WTC11 (cell line): ENCODE measurements at places on chromosomes 5 and 9.

GRCh38 chr9:122656378-122656777 lies 1.0 kb downstream of the OR1B1 start:
- DNase-seq = no peak

DNA sequence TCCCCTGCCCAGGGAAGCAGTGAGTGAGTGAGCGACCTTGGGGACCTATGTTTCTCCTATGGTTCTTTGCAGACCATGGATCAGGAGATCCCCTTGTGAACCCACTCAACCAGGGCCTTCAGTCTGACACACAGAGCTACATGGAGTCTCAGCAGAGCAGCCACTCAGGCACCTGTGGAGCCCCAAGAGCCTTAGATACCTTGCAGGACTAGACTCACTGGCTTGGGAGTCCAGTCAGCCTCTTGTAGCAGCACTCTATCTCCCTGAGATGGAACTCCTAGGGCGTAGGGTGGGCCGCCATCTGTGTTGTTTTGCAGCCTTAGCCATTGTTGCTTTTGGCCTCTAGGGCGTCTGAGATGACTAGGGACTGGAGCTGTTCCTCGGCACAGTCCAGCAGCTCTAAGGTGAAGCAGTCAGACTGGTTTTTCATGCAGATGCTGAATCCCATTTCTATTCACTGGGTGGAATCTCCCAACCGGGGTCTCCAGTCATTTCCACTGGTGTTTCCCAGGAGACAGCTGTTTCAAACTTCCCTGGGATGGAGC lies 284.6 kb upstream of the RPS23 start:
- no peak for DNase-seq

DNA sequence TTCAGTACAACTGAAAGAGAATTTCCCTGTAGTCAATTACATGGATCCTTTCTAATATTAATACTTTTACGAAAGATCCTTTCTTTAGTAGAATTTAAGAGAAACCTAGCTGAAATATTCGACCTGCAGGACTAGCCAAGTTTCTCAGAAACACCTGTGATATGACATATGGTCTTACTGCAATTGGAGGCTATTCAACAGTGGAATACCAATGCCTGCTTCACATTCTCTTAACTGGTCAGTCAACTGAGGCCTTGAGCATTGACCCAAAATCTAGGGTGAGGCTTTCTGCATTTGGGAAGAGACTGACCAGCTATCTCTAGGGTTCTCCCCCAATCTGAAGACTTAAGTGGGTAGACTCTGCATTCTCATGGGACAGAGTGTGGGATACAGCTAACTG lies 12.3 kb downstream of the UBE2QL1 start:
- no peak for DNase-seq

- DNase-seq = no peak
These were observed 66.2 kb downstream of the PLK2 start for GRCh38 chr5:58393716-58394115.

DNA sequence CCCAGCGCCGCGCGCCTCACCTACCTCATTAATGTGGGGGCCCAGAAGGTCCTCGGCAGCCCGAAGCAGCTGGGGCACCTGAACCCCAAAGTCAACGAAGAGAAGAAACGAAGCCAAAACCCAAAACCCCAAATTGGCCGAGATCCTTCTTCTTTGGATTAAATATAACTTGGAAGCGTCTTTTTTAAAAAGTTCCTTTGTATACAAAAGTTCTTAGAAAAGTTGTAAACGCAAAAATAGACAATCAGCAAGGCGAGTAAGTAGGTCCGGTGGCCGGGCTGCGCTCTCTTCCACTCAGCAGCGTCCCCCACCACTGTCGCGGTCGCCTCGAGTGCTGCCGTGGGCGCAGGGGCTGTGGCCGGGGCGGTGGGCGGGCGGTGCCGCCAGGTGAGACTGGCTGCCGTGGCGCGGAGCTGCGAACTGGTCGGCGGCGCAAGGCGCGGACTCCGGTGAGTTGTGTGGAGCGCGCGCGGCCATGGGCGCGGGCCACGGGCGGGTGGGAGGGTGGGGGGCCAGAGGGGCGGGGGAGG lies 360 bp downstream of the KLF4 start:
- DNase-seq = no peak

GRCh38 chr9:137166380-137167229 lies 3.2 kb downstream of the LRRC26 start:
- DNase-seq = no peak

DNA sequence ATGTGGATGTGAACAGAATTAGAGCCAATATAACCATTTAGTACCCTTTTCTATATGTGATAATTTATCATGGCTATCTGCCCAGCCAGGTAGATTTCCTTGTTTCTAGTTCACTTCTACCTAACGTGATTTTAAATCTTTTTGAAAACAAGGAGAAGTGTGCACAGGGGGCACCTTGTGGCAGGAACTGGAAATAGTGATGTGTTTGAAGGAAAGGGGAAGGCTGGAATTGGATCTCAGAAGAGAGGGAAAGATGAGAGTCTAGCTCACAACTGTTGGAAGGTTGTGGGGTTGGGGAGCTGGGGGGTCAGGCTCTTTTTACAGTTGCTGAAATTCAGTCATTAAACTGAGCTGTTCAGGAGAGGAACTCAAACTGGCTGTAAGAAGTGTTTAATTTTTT lies 219.5 kb downstream of the KCTD16 start:
- peak; percentile 16 for DNase-seq

DNA sequence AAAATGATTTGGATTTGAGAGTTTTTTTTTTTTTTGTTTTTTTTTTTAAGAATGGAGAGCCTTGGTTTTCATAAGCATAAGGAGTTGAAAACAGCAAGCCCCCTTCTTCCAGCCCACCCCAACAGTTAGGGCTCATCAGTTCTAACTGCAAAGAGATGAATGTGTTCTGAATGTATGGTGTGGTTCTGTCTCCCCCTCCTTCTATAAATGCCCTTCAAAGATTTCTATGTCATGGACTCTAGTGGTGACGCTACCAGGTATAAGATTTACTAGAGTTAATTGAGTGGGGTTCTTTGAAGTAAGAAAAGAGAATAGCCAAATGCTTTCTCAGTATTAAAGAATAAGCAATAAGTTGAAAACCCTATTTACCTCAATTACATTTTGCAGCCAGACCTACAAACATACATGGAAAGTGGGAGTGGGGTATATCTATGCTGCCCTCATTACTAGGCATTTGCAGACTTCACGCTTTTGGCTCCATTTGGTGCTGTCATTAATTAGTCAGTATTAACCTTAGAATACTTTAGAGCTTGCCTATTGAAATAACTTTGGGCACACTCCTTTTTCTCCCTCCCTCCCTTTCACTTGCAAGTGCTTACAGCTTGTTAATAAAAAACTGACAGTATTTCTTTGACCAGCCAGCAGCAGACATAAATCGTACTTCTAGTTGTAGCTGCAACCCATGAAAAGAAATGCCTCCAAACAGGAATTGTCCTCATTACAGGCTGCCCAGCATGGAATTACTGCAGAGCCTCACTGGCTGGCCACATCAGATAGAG lies 667.2 kb upstream of the ZNF608 start:
- DNase-seq = no peak

GRCh38 chr5:32170303-32171151 lies 3.6 kb downstream of the GOLPH3 start:
- DNase-seq = no peak

DNA sequence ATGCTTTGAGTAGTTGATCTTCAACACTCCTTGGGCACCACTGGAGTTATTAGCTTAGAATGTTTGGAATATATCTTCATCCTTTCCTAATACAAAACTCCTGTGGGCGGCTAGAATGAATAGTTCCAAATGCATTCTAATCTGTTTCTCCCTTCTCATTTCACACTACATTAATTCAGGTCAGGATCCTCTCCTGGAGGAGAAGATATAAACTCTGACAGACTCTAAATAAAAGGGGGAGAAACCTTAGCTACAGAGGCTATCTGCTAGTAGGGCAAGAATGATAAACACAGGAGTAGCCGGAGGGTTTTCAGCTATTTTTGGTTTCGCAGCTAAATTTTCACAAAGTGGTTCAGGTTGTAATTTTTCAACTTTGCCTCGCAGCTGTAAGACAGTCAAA lies 45.2 kb upstream of the FAM240B start:
- DNase-seq = no peak

DNA sequence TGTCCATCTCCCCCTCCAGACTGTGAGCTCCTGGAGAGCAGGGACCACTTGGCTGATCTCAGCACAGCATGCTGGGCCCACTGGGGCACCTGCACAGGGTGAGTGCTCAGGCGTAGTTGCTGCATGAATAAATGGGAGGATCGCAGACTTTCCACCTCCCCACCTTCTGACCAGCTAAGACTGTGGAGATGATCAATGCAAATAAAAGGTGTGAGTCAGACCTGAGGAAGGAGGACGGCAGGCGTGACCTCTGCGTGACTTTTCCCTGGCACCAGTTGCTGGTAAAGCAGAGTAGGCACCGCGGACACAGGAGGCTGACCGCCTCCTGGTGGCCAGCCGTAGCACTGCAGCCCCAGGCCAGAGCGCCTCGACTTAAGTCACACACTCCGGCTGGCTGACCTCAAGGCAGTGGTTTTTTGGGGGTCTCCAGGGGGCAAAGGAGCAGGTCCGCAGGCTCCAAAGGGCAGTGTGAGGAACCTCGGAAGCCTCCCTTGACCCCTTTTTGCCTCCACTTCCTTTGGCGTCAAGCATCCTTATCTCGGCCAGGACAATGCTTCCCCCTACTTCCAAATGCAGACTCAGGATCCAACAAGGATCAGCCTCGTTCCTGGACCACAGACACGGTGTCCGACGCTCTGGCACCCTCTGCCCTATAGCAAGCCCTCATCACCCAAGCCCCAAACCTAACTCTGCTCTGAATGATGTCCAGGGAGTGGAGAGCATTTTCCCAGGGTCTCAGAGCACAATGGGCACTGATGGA lies 12.7 kb upstream of the TDRD7 start:
- DNase-seq = peak; percentile 83

DNA sequence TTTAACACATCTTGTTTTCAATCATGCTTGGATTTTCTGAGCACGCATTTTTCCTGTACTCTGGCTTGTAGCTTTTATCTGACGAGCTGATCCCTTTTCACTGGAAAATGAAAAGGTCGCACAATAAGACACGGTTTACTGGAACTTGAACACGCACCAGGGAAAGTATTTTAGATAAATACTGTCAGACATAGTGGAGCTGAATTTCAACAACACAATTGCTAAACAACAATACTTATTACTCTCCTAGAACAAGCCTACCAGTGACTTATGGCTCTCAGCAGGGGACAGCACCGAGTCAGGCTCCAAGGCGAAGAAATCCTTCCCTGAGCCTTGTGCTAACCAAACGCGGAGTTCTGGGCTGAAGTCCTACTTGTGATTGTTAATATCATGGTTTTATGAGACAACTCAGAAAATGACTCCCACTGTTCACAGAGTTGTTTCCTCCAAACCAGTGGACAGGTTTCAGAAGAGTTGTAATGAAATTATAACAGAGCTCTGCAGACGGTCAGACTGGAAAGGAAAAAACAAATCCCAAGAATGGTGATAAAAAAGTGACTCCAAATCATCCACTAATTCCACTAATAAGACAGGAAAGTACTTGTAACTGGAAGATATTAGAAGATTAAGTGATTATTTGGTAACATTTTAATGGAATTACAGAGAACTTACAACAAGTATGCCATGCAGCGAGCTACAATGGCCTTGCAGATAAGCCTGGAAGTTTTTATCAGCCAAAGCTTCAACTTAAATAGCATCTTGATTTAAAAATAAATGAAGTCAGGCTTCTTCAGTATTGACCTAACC lies 359.6 kb downstream of the EBF1 start:
- peak; percentile 12 for DNase-seq

DNA sequence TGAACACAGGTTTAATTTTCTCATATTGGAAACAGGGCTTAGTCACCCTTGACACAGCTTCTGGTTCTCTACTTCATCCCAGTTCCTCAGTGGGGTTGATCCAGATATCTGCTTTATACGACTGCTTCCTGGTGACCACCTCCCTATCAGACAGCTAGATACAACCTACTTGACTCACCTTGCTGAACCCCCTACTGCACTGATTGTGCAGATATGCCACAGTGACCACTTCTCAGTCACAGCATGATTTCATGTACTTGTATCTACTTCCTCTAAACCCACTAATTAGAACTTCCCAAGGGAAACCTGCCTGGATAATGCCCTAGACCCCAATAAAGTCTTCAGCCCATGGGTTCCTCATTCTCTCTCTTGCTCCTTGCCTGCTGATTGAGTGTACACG lies 18.4 kb upstream of the RFK start:
- no peak for DNase-seq

- no peak for DNase-seq
These were observed 205.6 kb upstream of the MPDZ start for GRCh38 chr9:13485068-13485596.

GRCh38 chr9:133119846-133120500 lies 1.1 kb downstream of the RALGDS start:
- DNase-seq = no peak

GRCh38 chr5:72117307-72117706 lies 10.0 kb downstream of the MAP1B start:
- no peak for DNase-seq

- DNase-seq = no peak
These were observed 338.3 kb downstream of the RAB3C start for GRCh38 chr5:58921159-58921558.

DNA sequence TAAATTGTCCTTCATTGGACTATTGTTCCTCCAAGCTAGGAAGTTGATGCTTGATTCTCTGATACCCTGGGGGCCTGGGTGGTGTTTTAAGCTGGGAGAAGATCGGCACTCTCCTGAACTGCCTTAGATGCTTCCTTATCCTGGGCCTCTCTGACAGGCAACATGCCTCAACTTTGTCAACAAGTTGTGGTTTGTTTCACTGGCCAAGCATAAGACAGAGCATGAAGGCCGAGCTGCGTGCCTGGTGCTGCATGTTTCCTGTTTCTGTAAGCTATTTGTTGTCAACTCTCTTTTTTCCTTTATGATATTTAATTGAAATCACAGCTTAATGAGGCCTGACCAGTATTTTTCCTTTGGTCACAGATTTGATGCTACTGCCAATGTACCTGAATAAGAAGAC lies 187.6 kb upstream of the TNC start:
- DNase-seq = no peak

DNA sequence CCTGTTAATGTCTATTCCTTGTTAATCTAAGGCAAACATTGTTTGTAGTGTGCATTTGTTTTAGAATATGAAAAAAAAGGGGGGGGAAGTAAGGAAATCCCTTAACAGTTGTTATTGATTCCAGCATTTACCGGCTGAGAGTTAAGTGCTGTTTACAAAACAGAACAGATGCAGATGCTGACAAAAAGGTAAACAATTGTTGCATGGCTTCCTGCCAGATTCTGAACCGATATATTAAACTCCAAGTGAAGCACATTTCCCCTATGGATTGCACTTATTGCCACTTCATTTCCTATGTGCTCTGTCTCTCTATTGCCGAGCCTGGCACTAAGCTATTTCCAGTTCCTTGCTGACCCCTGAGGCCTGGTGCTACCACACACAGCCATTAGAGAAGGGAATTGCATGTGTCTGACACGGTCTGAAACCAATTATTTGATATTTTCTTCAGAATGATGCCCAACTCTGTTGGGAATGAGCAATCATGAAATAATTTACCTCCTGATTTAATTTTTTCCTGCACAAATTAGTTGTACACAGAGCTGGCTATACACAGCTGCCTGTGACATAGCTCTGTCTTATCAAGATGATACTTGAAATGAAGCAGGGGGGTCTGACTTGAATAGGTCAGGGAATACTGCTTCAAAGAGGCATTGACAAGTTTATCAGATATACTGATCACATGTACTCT lies 109.8 kb downstream of the KIAA0825 start:
- DNase-seq = no peak

- DNase-seq = no peak
These were observed 77.7 kb upstream of the ADAMTSL1 start for GRCh38 chr9:18396102-18396728.
